Naive B cell (primary cell): ENCODE measurements at places on chromosomes 16 and 17. TPM values are rescaled to one million over a fixed set of nuclear protein-coding genes. Genes with fewer than 3 reads are reported as not detected.
A peak's percentile ranks its signal among the peaks of the same experiment; 100 is the strongest.

Gene MGAT5B
- polyA plus RNA-seq, result not detected

Gene C16orf86
- polyA plus RNA-seq, result 10.6 TPM

DNA sequence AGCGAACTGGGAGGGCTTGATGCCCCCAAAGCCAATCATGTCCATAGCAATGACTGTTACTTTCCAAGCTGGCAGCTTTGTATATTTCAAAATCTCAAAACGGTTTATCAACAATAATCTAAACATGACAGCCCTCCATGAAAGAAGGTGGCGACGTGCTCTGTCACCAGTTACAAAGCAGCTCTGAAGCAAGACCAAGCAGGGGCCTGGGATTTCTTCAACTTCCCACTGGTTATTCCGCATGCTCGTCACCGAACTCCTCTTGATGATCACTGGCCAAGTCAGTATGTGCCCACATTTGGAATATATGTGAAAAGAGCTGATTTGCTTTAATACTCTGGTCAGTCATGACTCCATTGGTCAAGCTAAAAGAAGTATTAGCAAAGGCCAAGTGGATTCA, 175.6 kb downstream of the VPS53 start:
- DNase-seq, result no peak
- H3K27ac ChIP-seq, result no peak overlapping the region
- H3K27me3 ChIP-seq, result no peaks in the 10 kb centered on the region
- H3K4me3 ChIP-seq, result no peak overlapping the region
- no peaks in the 10 kb centered on the region for H3K4me1 ChIP-seq

- peak overlapping the region; percentile 53 for H3K27ac ChIP-seq
- H3K36me3 ChIP-seq, result no peaks in the 10 kb centered on the region
- DNase-seq, result no peak
Measured at GRCh38 chr17:8122924-8123694, 797 bp downstream of the HES7 start.
